NCI-H524 treated with DMSO at 0.1 percent for 48 hours (cell line): ENCODE measurements at places on chromosomes 4 and X.

GRCh38 chr4:166996216-166996615 is 238.1 kb downstream of the SPOCK3 start:
- DNase-seq: no peak

DNA sequence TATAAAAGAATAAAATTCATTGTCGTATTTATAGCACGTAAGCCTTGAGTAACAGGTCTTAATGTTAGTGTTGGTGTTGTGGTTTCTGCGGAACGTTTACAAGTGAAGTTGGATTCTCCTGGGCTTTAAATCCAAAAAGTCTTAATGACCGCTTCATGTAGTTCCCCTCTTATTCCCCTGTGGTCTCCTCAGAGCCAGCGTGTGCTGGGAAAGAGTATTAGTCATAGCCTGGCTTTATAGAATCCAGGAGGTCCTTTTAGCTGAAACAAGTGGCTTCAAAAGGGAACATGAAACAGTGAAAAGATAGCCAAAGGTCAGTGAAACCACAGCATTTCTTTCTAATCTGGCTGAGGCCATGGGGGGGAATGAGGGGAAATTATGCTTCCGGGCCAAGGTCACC is 79.1 kb downstream of the CLCN4 start:
- no peak for DNase-seq

GRCh38 chrX:1661922-1662221 is 47.0 kb downstream of the ASMT start:
- no peak for DNase-seq

GRCh38 chr4:102129810-102130209 is 215.5 kb downstream of the SLC39A8 start:
- DNase-seq: no peak
